ENCODE measurements at places on chromosomes 1 and 21.
A peak's percentile ranks its signal among the peaks of the same experiment; 100 is the strongest.

DNA sequence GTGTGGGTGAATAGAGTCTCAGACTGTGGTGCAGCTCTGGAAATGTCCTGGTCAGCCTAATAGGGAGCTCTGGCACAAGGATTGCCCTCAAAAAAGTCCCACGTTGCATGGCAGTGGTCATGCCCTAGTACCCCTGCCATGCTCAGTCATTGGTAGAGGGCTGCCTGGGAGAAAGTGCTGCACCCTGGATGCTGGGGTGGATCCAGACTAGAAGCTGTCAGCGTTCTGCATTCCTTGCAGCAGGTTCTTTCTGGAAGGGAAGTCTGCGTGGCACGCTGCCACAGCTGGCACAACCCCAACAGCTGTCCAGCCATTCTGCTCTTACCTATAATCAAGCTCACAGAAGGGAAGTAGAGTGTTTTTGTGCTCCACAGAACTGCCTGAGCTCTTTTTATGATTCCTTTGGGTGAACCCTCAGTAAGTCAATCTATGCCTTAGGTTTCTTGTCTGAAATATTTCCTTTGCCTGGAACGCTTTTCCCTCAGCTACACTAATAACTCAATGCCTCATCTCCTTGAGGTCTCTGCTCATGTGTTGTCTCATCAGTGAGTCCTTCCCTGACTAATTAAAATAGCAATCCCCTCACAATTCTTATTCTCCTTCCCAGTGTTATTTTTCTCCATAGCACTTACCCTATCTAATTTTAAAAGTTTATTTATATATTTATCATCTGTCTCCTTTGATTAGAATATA lies 61.5 kb upstream of the JAK1 start:
- DNase-seq: peak; percentile 86

GRCh38 chr1:185441605-185442004 lies 124.6 kb upstream of the IVNS1ABP start:
- no peak for DNase-seq

DNA sequence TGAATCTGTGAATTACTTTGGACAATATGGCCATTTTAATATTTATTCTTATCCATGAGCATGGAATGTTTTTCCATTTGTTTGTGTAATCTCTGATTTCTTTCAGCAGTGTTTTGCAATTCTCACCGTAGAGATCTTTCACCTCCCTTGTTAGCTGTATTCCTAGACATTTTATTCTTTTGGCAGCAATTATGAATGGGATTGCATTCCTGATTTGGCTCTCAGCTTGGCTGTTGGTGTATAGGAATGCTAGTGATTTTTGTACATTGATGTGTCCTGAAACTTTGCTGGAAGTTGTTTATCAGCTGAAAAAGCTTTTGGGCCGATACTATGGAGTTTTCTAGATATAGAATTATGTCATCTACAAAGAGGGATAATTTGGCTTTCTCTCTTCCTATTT lies 44.2 kb upstream of the NEGR1 start:
- DNase-seq: no peak

DNA sequence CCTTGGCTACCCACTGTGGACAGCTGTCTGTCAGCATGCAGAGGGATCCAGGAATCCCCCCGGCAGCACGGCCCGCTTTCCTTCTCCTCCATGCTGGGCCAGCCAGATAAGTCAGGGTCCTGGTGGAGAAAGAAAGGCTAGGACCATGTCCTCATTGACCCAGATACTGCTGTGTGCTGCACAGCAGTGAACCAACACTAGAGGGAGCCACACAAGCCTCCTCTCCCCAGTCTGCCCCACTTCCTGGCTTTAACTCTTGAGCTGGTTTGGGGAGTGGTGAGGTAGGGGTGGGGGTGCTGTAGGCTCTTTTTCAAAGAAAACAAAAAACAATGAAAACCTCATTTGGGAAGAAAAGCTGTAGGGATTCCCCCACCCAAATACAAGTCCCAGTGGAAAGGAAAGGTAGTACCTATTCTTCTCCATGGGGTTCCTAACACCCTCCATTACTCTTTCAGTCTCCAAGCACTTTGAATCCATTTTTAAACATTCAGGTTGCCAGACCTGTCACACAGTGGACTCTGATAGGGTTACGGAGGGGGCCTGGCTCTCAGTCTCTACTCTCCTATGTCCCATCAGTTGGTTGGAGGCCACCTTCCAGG lies 84.9 kb upstream of the CD1D start:
- peak; percentile 69 for DNase-seq

GRCh38 chr1:53540604-53541262 lies 81.5 kb downstream of the DMRTB1 start:
- peak; percentile 29 for DNase-seq

GRCh38 chr1:52674497-52675384 lies 23.4 kb downstream of the COA7 start:
- no peak for DNase-seq

DNA sequence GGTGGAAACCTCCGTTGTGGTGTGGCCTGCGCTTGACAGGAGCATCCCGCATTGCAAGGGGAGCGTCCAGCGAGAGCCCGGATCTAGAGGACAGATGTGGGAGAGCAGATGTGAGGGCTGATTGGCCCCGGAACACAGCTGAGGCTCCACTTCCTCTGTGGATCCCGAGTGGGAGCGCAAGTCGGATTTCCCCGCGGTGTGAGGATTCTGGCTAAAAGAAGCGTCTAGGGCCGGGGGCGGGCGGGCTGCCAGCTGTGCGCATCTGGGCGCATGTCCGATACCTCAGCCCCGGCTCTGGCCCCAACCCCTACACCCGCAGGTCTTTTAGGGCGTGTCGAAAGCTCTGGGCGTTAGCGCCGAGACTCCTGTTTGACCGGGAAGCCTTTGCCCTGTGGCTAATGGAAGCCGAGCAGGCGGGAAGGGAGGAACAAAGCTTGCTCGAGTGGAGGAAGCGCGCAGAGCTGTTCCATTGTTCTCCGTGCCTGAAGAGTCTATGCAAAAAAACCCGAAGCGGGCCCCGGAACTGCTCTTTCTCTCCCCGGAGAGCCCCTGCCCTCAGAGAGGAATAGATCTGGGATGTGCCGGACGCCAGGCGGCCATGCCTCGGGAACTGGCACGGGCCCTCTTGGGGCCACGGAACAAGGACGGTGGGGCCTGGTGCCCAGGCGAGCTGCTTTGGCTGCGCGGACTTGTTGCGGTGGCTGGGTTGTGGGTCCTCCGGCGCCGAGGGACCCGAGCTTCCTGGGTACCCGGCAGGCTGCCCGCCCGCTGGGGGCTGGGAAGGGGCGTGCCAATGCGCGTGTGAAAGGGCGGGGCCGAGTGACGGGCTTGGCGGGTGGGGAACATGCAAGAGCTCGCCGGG lies 111.1 kb downstream of the NAV1 start:
- peak; percentile 85 for DNase-seq

GRCh38 chr21:17491716-17492414 lies 21.0 kb upstream of the CXADR start:
- DNase-seq: no peak

DNA sequence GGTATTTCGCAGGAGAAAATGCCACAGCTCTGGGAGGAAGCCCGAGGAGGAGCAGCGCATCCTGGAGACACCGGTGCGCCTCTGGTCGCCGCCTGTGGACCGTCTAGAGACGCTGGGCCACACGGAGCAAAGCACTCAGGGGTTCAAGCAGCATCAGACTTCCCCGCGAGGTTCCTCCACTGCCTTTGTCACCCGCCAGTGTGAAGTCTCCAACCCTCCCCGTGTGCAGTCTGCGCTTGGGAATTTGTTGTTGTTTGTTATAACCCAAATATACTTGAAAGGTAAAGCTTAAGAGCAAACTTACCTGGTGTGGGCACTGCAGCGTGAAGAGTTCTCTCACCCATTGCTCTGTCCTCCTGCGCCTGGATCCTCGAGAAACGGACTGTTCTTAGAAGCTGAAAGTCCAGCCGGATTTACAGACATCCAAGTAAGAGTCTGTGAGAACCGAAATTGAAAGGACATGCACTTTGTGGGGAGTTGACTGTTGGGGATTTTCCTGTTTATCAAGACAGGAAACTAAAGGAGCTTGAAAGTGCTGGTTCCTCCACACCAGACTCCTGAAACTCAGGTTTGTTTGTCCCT lies at the start of gene GBP4:
GBP4 (minus strand) TSS at position 452 of the 582 bp plus-strand sequence; CDS start at position 344, 108 bp downstream.
- peak; percentile 32 for DNase-seq

GRCh38 chr1:66327588-66327987 lies 206.4 kb upstream of the SGIP1 start:
- no peak for DNase-seq

GRCh38 chr1:57208741-57209302 lies 215.0 kb downstream of the DAB1 start:
- no peak for DNase-seq

- DNase-seq: no peak
Observed at GRCh38 chr1:20787840-20788795, 1.0 kb upstream of the HP1BP3 start.

- no peak for DNase-seq
Observed at GRCh38 chr1:170483051-170483450, 48.9 kb upstream of the GORAB start.

- DNase-seq: no peak
Observed at GRCh38 chr1:153578490-153578889, 12.8 kb upstream of the S100A2 start.

DNA sequence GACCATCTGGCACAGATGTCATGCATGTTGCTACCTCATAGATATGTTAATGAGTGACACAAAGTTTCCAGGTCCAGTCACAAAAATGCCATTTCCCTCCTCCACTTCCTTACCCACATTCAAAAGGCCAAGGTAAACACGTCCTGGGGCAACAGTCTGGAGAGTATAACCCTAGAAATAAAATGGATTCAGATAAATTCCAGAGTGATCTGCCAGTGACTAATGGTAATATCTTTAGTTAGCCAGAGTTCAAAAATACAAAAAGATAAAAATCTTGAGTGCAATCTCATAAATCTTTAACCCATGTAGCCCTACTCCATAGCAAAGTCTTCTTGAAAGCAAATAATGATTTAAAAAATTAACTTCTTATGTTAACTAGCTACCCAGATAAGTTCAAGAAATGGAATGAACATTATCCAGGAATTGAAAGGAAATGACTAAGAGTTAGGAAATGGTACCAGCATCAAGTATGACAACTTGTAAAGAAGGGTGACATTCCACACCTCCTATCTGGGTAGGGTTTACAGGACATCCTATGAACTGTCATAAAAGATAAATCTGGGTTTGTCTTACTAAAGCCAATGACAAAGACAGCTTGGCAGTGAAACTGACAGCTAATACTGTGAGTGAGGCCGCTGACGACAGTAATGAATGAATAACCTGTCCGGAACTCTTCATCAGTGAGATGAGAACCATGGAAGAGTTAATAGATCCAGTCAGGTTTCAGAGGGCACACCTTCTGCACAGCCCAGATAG lies 18.1 kb downstream of the RGS2 start:
- no peak for DNase-seq

DNA sequence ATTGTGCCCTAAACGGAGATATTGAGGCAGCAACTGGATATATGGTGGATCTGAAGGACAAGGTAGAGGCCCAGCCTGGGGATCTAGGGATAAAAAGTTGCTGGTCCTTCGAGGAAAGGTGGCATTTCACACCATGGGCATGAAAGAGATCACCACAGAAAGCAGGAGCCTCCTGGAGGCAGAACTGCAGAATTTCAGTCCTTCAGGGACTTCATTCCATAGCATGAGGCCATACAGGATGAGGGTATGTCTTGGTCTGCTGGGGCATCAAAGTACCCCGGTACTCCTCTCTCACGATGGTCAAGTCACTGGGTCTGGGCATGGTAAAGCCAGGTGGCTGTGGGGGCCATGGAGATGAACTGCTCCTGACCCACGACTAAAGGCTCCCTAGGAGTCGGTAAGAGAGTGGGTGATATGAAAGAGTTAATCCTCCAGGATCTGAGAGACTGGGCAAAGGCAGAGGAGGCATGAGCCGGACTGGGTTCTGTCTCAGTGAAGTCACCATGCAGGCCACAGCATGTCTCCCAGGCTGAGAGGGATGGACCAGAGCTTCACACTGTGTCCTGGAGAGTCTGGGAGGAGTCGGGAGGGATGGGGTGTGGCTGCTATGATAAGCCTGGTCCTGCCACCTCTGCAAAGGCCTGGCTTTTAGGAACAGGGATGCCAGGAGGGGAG lies 5.8 kb upstream of the SPRR5 start:
- no peak for DNase-seq

- no peak for DNase-seq
Observed at GRCh38 chr1:159678939-159679338, 35.5 kb downstream of the CRP start.

DNA sequence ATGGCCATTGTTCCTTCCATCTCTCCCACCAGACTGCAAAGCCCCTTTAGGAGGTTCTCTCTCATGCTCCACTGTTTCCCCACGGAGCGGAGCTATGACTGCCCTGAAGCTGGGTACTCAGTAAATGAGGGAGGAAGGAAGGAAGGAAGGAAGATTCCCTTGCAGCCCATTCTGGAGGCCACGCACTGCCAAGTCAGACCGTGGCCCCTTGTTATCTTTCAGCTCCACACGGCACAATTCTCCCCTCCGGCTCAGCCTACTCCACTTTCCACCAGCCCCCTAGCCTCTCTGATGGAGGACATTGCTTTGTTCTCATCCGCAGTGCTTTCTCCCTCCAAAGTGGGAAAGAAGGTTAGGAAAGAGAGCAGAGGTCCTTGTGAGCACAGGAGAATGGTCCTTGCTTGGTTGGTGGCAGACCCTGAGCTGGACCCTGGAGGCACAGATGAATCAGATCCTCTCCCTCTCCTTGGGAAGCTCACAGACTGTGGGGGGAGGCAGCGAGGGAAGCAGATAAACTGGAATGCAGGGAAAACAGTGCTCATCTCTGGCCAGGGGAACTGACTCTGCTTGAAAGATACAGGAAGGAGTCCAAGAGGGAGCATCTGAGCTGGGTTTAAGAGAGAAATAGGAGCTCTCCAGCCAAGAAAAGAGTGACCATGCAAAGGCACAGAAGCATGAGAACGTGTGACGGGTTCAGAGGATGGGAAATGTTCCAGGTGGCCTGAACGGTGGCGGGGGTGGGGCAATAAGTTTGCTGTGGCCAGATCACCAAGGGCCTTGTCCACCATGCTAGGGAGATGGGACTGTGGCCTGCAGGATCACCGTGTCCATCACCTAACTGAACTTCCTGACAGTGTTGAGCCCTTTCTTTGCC lies 52.6 kb downstream of the GLIS1 start:
- DNase-seq: no peak

GRCh38 chr1:186858923-186859322 lies 30.2 kb downstream of the PLA2G4A start:
- peak; percentile 40 for DNase-seq

DNA sequence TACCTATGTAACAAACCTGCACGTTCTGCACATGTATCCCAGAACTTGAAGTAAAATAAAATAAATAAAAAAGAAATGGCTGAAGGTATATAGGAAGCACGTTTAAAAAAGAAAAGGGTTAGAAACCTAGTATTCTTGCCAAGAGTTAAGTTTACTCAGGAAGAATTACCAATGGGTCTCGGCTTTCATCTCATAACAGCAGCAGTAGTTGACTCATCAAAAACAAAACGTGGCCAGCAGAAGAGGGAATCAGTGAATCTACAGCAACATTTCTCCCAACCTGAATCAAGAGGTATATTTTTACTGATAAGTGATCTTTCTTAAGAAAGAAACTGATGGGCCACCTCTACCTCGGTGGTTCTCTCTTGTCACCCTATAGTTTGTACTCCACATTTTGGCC lies 340.3 kb downstream of the BRINP2 start:
- DNase-seq: no peak

DNA sequence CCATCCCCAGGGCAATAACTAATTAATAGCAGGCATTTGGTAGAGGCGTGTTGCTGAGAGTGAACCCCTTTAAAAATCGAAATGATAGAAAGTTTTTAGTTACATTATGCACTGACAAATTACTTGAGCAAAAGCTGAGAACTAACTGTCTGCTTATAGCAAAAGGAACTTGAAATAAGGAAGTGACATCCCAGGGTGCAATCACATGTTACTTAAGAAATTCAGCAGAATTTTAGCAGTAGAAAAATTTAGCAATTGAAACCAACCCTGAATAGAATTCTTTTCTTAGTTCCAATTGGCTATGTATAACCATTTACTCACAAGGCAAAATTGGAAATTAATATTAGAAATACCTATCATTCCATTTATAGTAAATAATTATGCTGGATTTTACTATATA lies 139.5 kb upstream of the SAMSN1 start:
- no peak for DNase-seq
